Bronchus fibroblast of lung (primary cell): ENCODE measurements at places on chromosomes 5 and 9. TPM values are rescaled to one million over a fixed set of nuclear protein-coding genes. Genes with fewer than 3 reads are reported as not detected.

STPG3 gene
- not detected in 2 replicates for total RNA-seq

CKMT2 gene
- total RNA-seq = 1.0 TPM in 1 of 2 replicates, not detected in the other

AGXT2 gene
- not detected in 2 replicates for total RNA-seq

ITK gene
- total RNA-seq = not detected in 2 replicates

FAM81B gene
- total RNA-seq = not detected in 2 replicates

ADAMTS13 gene
- total RNA-seq = 0.89 and 1.2 TPM in 2 replicates

PPP3R2 gene
- not detected in 2 replicates for total RNA-seq

POLR3G gene
- 14.6 and 20.2 TPM in 2 replicates for total RNA-seq

MEIKIN gene
- not detected in 2 replicates for total RNA-seq

TMEM215 gene
- not detected in 2 replicates for total RNA-seq

SHC3 gene
- 3.9 and 6.9 TPM in 2 replicates for total RNA-seq

CD72 gene
- total RNA-seq = 0.50 and 1.0 TPM in 2 replicates

PCDH12 gene
- total RNA-seq = under 0.01 TPM in 1 of 2 replicates, not detected in the other

DOK3 gene
- total RNA-seq = 0.17 and 0.74 TPM in 2 replicates

HACD4 gene
- total RNA-seq = 4.4 and 4.5 TPM in 2 replicates

CYFIP2 gene
- total RNA-seq = 6.7 and 10.3 TPM in 2 replicates

BARX1 gene
- total RNA-seq = not detected in 2 replicates

DPP7 gene
- total RNA-seq = 66.6 and 69.7 TPM in 2 replicates

NMUR2 gene
- not detected in 2 replicates for total RNA-seq

ACOT12 gene
- 0.84 and 1.2 TPM in 2 replicates for total RNA-seq

SAXO1 gene
- total RNA-seq = not detected in 2 replicates

PCDHGB6 gene
- total RNA-seq = 1.3 and 2.1 TPM in 2 replicates

RFX3 gene
- 1.2 and 1.5 TPM in 2 replicates for total RNA-seq

MARCHF11 gene
- total RNA-seq = not detected in 2 replicates

CTXN3 gene
- total RNA-seq = not detected in 2 replicates

BSPRY gene
- total RNA-seq = not detected in 2 replicates

PDE6A gene
- total RNA-seq = not detected in 2 replicates
